ENCODE measurements at places on chromosomes 5 and 9.
A peak's percentile ranks its signal among the peaks of the same experiment; 100 is the strongest.

DNA sequence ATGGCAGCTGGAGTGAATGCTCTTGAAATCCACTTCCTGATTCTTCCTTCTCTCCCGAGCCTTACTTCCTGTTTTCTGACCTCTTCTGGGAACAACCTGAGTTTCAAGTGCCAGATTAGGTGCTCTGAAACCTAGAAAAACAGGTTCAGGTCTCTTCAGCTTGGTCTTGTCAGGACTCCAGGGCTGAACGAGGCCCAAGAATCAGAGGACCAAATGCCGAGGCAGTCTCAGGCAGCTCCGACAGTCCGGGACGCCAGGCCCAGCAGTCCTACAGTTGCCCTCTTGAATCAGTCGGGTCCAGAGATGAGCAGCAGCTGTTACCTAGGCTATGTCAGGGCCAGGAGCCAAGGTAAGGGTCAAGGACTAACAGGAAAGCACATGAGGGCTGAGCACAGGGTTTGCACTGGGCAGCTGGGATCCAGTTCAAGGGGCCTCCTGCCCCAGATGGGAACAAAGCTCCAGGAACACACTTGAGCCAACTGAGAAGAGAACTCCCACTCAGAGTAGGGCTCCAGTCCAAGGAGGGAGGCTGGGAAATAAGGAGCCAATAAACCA is 38.3 kb upstream of the ADRA1B start:
- DNase-seq, result no peak

GRCh38 chr5:172585114-172585513 is 55.9 kb upstream of the NEURL1B start:
- no peak for DNase-seq

GRCh38 chr9:92780206-92780605 is 15.6 kb upstream of the BICD2 start:
- DNase-seq, result no peak

DNA sequence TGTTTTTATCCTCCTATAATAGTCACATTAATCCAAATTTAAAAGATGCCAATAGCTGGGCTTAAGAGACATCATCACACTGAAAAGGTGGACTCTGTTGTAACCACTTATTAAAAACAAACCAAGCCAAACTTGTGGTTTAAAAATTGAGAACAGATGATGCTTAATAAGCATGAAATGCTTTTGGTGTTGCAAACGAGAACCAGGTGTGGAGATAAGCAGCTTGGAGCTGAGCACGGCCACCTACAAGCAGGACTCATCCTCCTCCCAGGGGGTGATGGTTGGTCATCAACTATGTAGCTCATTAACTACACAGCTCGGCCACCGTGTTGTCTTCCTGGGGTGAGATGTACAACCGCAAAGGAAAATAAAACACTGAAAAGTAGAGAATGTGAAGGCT is 154.4 kb downstream of the NPR3 start:
- DNase-seq, result no peak

- peak; percentile 42 for DNase-seq
These were observed 140.1 kb upstream of the FBXL17 start for GRCh38 chr5:108521841-108522506.

- DNase-seq, result no peak
These were observed 19.9 kb upstream of the CYLC2 start for GRCh38 chr9:102975251-102975650.

GRCh38 chr9:90881648-90882047 is 80.0 kb downstream of the SYK start:
- DNase-seq, result no peak

GRCh38 chr5:111820072-111820471 is 63.1 kb upstream of the NREP start:
- DNase-seq, result no peak

DNA sequence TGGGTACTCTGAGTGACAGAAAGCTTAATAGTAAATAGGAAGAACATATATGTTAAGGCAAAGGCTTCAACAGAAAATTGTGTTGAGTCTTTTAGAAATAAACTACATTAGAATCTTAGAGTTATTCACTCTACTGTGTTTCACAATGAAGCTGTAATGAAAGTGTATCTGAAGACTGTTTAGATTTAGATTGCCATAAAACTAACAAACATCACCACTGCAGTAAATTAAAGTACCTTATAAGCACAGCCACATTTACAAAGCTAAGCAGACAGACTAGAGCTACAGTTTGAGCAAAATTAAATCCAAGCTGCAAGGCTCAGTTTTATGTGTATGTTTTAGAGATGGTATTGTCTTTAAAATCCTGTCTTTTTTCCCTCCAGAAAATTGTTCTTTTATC is 172.4 kb downstream of the PBX3 start:
- no peak for DNase-seq

- DNase-seq, result no peak
These were observed 98.6 kb downstream of the AMBP start for GRCh38 chr9:113979343-113980127.

DNA sequence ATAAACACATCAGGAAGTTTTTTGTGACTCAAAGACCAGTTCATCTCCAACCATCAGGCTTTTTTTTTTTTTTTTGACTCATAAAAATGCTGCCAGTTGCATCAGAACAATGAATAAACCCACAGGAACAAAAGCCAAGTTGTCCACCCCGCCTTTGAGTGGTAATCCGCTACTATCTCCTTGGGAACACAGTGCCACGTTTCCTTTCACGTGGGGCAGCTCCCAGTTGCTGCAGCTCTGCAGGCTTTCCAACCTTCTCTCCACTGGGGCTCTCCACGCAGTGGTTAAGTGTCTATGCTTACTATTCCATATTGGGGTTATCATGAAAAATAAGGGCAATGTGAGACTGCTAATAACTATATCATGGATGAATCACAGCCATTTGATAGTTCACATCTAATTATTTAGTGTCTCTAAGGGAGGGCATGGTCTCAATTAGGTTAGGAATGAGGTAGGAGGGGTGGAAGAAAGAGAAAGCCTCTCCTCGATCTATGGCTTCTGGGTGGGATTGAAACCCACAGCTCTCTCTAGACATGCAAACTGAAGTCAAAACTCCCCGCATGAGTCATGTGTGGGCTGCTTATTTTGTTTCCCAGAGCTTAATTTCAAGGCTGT is 55.8 kb upstream of the ACTBL2 start:
- DNase-seq, result no peak

DNA sequence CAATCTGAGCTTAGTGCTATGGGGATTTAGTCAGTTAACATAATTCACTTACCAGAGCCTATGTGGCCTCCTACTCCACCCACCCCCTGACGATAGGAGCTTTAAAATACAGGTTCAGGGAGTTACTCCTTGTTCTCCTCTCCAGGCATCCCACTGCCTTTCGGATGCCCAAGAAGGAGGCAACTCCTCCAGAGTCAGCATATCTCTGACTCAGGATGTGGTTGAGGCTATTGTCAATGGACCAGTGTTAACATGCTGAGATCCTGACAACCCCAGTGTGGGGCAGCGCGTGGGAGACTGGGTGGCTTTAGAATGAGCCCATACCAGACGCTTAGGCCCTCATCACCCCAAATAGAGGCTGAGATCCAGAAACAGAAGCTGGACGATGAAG is 27.4 kb downstream of the BICD2 start:
- DNase-seq, result no peak

- DNase-seq, result no peak
These were observed 72.3 kb downstream of the PAX5 start for GRCh38 chr9:36961561-36962325.

GRCh38 chr5:116365006-116365496 is 209.6 kb downstream of the SEMA6A start:
- DNase-seq, result no peak

DNA sequence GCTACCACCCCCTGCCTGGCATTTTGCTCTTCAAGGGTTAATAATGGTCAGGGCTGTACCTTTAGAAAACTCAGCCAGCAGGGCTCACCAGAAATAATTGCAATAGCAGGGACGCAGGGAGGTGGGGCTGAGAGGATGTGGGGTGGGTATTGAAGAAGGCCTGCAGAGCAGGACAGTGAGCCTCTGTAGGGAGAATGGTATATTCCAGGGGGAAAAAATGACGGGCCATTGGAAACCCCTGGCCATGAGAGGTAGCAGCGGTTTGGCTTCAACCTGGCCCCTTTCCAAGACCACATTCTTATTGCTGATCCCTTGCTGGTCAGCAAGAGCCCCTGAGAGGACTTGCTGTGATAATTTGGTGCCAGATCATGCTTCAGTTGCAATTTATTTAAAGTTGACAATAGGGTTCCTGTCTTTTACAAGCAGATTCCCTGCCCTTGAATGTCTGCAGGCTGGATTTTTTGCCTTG is 36.7 kb upstream of the CTNNA1 start:
- no peak for DNase-seq

- DNase-seq, result no peak
These were observed 216.6 kb upstream of the EFNA5 start for GRCh38 chr5:107887166-107887943.

DNA sequence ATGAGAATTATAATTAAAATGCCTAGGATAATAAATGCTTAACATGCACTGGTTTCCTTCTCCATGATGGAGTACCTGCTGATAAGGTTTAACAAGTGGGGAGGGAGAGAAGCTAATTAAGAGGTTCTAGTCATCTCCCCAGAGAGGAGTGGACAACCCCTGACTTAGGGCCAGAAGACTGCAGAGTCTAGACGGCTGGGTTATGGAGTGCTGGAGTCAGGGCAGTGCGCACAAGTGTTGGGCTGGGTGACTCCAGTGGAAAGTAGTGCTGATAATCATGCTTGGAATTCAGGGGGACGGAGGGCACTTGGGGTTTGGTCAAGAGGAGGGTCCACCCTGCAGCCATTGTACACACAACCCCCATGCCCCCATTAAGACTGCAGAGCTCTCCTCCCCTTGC is 32.8 kb upstream of the TGFBI start:
- DNase-seq, result no peak

GRCh38 chr5:115366223-115366622 is 69.8 kb upstream of the CCDC112 start:
- no peak for DNase-seq

DNA sequence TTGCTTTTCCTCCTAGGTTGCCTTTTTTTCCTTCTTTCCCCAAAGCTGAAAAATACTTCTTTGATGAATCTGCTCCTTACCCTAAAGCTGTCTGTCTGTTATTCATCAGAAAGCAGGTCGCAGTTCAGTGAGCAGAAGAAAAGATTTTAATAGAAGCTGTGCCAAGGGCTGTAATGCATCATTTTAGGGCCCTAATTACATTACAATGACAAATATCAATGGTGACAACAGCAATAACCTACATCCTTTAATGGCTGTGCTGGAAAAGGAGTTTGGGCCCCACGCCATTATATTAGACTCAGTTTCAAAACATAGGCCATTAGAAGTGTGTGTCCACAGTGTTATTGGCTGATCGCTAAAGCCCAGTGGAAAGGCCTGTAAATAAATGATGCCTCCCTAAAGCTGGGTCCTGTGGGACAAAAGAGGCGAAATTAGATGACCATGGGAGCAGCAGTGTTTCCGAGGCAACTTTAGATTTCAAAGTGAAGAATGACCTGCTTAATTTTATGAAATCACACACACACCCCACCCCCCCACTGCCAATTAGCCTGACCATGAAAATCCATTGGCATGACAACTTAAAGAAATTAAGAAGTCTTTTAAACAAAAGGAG is 38.4 kb downstream of the TLE4 start:
- DNase-seq, result no peak

DNA sequence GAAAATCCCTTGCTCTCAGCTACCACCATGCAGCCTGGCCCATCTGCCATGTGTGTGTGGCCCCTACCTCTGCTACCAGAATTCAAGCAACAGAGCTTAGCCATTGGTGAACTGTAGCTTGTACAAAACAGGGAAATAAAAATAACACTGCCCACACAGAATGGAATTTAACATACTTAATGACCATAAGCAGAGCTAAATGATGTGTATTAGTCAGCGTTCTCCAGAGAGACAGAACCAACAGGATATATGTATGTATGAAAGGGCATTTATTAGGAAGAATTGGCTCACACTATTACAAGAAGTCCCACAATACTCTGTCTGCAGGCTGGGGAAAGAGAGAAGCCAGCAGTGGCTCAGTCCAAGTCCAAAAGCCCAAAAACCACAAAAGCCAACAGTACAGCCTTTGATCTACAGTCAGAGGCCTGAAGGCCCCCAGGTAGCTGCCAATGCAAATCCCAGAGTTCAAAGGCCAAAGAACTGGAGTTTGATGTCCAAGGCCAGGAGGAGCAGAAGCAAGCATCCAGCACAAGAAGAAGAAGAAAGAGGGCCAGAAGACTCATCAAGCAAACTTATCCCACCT is 318.8 kb downstream of the DNAH5 start:
- DNase-seq, result no peak

GRCh38 chr9:96150324-96151227 is 151.4 kb downstream of the HSD17B3 start:
- peak; percentile 14 for DNase-seq

DNA sequence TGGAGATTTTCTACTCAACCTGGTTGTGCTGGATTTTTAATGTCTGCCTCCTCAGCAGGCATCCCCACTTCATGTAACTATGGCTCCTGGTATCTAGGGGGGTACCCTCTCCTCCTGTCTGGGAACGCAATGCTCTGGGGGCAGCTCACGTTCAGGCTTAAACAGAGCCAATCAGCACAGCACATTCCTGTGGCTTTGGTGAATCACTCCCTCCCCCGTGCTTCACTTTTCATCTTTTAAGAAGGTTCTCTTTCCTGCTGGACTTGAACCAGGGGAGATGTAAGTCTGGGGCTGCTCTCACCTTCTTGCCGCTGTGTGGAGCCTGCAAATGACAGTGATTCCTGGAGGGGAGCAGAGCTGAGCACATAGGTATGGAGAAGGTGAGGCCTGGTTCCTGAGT is 101.2 kb downstream of the MSX2 start:
- DNase-seq, result no peak

DNA sequence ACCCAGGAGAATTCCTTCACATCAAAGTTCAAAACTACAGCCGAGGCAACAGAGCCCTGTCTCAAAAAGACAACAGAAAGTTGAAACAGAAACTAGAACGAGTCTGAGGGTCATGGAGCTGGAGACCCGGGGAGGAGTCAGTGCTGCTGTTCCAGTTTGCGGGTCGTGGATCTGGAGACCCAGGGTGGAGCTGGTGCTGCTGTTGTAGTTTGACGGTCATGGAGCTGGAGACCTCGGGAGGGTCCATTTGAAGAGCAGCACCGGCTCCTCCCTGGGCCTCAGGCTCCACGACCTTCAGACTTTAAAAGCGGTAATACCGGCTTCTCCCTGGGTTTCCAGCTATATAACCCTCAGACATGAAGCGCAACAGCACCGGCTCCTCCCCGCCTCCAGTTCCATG is 13.0 kb upstream of the LCN15 start:
- no peak for DNase-seq

DNA sequence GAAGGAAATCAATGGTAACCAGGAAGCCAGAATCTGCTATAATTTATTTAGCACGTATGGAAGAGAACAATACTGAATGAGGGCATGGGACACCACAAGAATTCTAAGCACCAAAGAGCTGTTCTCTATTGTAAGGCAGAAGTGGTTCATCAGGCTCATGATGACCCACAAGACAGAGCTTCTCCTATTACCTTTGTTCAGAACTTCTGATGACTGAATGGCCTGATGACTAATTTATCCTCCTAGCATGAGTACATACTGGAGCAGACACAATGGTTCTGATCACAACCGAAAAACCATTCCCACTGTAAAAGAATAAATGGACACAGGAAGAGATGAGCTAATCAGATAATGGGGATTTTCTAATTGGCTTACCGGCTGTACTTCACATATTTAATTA is 329.8 kb upstream of the PDE4D start:
- DNase-seq, result no peak

Data from CD4-positive, alpha-beta T cell treated with Interleukin-1 beta for 1 hour (primary cell).